Activated CD8-positive, alpha-beta memory T cell treated with anti-CD3 and anti-CD28 coated beads for 1 hour (primary cell): ENCODE measurements at places on chromosomes 2 and 18.

DNA sequence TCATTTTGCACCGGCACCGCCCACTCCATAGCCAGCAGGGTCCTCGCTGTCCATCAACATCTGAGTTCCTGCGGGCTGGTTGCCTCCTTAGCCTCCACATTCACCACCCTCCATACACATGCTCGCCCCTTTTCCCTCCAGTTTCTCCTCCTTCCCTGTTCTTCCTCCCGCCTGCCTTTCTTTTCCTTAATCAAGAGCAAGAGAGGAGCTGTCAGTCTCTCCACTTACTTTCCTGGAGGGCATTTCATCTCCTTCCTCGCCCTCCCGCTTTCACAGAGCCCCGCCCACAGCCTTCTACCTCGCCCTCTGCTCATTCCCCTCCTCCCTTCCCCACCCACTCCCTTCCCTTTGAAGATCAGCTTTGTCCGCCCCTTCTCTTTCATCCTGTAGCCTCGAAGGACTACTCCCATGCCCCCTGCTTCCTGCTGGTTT is 13.8 kb upstream of the ZBTB7C start:
- DNase-seq = no peak

DNA sequence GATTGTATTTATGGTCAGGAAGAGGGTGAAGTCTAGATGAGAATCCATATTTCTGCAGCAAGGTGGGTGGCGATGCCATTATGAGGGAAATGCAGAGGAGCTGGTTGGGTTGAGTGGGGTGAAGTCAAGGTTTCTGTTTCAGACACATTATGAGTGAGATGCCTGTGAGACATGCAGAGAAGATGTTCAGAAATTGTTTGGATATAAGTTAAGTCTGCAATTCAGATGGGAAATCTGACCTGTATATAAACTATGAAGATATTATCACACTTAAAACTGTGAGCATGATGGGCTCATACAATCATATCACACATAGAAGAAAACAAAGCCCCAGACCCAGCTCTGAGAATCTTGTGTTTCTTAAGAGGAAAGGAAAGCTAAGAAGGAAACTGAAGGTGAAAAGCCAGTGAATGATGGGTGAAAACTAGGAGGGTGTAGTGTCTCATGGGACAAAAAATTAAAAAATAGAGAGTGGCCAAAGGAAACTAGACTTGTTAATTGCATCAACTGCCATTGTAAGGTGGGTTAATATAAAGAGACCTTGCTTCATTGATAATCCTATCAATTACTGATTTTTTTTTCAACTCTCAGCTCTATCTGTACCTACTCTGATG is 14.2 kb downstream of the GALNT5 start:
- no peak for DNase-seq

DNA sequence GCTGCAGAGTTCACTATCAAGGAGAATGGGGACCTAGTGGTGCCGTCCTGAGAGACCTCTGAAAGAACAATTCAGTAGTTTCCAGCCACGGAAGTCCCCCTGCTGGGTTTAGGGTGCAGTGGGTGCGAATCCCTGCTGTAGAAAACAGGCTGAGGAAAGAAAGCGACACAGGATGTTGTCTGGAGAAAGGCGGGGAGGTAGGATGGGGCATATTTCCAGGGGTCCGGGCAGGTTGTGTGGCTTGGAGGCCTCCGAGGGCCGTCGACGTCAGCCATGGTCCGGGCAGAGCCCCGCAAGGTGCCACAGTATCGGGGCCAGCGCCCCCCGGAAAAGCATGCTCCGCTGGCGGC is 807 bp upstream of the CREB1 start:
- DNase-seq = no peak

GRCh38 chr2:230225486-230225885 is at the start of gene SP140:
SP140 (plus strand) TSS chr2:230225736; CDS start chr2:230225845, 109 bp downstream.
- peak; percentile 49 for DNase-seq

GRCh38 chr2:202171241-202171825 is 67.1 kb downstream of the SUMO1 start:
- DNase-seq = no peak
